ENCODE measurements at places on chromosomes 3 and 15.

DNA sequence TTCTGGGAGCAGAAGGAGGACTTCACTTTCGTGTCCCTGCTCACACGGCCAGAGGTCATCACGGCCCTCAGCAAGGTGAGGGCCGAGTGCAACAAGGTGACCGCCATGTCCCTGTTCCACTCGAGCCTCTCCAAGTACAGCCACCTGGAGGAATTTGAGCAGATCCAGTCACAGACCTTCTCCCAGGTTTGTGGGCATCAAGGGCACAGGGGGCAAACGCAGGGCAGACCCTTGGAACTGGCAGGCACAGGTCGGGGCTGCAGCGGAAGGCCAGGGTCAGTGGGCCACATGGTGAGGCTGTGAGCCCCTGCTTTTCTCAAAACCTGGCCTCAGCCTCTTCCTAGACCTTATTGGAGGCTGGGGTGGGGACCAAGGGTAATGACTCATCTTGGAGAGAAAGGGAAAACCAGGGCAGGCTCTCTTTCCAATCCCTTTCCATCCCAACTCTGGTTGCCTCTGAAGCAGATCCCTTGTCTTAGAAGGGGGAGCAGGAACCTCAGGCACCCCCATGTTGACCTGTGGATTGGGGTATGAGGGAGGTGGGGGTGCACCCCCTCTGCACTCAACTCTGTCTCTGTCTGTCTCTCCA is 29.5 kb downstream of the DNAH1 start:
- no peak for DNase-seq

DNA sequence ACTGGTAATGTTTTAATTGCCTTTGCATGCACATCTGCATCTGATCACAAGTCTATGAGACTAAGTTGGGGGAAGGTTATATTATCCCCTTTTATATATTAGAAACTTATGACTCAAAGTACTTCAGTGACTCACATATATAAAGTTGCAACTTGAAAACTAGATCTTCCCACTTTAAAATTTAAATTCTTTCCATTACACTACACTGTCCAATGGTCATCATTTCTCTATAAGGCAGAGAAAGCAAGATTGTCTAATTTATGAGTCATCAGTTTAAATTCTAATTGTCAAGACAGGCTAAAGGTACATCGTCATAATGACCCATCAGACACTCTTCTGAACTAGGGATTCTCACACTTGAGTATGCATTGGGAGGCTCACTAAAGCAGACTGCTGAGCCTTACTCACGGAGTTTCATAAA is 37.9 kb downstream of the CPA3 start:
- DNase-seq, result no peak

- DNase-seq, result no peak
These were observed 36.3 kb upstream of the DCLK3 start for GRCh38 chr3:36800533-36801116.

GRCh38 chr15:61921093-61921492 is 139.2 kb downstream of the VPS13C start:
- DNase-seq, result no peak

DNA sequence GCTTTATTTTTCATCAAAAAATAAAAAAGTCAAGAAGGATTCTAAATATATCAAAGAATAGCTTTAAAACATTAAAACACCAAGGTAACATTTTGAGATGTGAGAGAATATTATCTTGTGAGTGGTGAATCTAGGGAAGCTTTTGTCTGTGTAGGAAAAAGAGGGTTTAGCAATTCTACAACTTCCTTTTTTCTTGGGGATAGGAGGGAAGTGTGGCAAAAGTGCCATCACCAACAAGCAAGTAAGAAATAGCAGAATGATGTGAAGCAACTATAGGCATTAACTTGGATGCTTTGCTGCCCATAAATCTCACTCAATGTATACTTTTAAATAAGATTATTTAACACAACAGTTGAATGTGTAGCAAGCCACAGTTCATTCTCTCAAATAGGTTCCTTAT is 57.8 kb upstream of the SUCLG2 start:
- no peak for DNase-seq
